ENCODE measurements at places on chromosomes 7 and 10.
A peak's percentile ranks its signal among the peaks of the same experiment; 100 is the strongest.

GRCh38 chr7:91194841-91195240, 69.4 kb upstream of the FZD1 start:
- no peak for DNase-seq

DNA sequence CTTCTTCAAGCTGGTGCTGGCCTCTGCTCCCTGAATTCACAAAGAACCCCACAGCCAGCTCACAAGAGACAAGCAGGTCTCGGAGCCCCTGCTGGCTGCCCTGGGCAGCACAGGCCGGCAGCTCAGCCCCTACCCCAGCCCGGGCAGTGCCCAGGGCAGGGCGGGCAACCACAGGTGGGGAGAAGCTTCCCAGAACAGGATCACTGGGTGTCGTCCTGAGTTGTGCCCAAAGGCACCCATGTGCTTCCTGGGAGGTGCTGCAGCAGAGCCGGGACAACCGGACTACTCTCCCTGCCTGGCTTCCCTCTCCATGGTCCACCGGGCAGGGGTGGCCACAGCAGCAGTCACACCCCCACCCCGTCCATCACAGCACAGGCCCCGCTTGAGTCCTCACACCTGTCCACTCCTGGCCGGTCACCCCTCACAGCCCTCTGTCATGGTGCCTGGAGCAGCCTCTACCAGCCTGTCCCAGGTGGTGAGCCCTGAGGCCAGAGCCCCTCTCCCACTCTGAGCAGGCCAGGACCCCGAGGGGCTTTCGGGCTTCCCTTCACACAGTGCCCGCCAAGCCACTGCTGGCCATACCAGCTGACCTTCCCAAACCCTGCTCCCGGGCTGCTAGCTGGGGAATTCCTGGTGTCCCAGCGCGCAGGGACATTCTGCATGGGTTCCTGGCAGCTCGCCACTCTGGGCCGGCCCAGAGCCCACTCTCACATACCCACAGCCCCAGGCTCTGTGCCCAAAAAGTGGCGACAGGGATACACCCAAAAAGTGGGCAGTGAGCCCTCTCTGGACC, 3.1 kb downstream of the RASGEF1A start:
- no peak for DNase-seq

GRCh38 chr10:7834262-7834661, 16.0 kb downstream of the TAF3 start:
- DNase-seq = no peak

GRCh38 chr10:3969876-3970666, 185.1 kb upstream of the KLF6 start:
- DNase-seq = no peak

DNA sequence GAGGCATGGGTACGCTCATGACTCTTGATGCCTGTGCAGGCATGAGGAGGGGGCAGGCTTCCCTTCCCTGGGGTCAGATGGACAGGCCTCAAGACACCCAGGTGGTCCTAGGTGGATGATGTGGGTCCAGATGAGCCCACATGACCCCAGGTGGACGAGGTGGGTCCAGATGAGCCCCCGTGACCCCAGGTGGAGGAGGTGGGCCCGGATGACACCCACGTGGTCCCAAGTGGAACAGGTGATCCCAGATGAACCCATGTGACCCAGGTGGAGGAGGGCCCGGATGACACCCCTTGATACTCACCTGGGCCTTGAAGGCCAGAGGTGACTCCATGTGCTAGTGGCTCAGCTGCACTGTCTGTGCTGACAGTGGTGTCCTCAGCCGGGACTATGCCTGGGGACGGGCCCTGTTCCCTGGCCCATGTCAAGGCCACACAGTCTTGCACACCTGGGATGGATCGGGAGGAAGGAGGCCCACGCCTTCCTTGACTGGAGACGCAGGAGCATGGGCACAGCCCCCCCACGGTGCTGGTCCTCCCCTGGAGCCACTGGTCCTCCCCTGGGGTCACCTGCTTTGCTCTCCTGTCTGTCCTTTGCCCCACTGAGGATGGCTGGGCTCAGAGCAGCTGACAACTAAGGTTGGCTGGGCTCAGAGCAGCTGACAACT, 3.2 kb downstream of the PRAP1 start:
- DNase-seq = no peak

DNA sequence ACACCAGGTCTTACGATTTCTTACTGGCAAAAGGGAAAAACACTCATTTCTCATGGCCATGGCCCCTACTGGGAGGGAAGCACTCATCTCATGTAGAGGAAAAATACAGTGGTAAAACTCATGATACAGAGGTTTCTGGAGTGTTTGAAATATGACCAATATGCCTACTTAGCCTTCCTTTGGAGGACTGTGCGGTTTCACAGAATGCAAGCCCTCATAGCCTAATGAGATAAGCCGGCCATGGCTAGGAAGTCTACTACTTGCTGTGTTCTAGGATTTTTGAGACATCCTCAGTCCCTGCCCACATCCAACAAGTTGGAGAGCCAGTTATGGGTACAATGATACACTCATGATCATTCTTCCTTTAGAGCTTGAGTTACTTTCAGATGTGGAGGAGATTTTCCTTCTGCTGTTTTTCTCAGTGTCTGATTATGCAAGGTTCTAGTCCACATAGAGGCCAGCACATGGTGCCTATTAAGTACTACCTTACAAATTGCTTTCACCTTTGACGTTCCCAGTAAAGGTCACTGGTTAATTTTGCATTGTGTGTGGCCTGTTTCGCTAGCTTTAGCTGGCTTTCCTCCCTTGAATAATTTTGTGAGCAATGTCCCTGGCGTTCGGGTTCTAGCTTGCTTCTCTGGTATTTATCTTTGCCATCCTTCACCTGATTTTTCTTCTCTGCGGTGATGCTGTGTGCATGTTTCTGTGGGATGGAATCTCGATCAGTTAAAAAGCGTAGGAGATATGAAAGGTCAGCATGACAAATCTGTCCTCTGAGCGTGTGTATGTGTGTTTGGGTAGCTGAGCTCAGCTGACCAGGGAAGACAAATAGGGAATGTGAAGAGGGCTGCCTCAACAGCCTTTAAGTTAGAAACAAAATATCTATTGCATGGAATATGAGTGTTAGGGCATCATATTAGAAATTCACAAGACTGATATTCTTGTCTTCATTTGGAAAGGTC, 295.4 kb downstream of the LRMDA start:
- DNase-seq = no peak

- no peak for DNase-seq
These were observed 6.9 kb upstream of the MYOF start for GRCh38 chr10:93488956-93489528.

DNA sequence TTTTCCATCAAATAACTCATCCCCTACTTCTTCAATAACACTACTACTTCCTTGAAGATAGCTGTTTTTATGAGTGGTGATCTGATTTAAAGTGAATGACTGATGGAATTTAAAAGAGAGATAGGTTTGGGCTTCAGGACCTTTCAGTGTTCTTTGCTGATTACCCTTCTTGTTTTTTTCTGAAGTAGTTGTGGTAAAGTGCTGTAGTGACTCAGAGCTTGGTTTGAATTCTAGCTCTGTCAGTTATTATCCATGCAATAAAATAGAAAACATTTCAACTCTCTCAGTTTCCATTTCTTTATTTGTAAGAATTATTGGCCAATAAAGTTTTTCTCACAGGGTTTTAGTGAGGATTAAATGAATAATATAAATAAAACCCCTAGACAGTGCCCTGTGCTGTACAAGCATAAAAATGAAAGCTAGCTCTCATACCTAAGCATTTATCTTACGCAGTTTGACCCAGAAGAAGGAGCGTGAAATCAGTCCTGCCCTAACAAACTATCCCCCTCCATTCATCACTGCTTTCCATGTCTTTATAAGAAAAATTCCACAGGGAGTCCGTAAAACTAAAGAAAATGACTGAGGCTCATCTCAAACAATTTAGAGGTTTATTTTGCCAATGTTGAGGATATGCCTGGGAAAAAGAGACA, 25.1 kb upstream of the AKAP9 start:
- no peak for DNase-seq

DNA sequence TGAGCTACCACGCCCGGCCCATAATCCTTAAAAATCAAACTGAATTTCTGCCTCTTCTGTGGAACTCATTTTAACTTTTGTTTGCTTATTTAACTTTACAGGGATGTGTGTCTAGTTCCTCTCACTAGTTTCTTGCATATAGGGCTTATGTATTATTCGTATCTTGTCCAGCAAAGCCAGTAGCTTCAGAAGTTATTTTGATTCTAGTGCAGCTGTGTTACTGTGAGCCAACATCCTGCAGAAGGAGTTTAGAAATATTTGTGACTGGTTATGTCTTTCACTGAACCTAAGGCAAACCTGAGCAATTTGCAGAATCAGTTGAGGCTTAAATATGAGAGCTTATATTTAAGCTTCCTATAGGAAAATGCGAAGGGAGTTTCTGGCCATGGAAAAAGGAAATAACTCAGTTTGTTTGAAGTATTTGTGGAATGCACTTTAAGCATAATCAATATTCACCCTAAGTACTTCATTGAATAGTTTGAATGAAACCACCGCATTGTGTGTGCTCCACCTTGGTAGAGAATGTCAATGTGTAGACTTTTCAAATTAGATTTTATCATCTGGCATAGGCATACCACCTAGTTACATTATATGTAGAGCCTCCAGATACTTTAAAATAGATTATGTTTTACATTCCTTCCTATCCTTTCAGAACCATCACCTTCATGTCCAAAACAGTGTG, 90.8 kb downstream of the MCU start:
- DNase-seq = no peak

- no peak for DNase-seq
These were observed 171.2 kb upstream of the TNRC18 start for GRCh38 chr7:5594616-5595544.

DNA sequence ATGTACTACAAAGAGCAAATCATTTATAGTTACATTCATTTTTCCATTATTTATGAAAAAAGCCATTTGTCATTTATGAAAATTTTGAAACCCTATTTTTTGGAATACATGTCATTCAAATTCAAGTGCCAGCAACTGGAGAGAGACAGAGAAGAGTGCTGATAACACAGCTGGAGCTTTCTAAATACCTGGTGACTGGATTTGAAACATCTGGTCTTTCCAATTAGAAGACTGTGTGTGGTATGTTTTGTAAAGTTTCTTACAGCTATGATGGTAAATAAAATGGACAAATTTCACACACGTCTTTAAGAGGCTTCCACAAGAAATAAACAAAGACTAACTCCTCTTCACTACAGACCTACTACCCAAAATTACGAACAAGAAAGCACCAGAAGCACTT, 56.8 kb downstream of the CHCHD3 start:
- no peak for DNase-seq

DNA sequence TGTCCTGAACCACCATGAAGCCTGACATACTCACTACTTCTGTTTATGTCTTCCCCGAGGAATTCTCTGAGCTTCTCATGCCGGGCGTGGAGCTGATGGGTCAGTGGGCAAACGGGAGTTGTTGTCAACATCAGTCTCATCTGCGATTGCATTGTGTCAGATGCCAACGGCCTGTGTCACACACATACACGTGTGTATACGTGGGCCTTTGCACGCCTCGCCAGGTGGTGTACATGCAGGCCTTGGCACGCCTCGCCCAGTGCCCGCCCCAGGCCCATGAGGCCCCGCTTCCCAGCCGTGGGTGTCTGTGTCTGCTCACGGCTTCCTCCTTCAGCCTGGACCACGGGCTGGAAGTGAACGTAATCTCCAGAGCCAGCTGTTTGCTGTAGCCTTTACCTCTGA, 7.5 kb upstream of the CSGALNACT2 start:
- DNase-seq = no peak

DNA sequence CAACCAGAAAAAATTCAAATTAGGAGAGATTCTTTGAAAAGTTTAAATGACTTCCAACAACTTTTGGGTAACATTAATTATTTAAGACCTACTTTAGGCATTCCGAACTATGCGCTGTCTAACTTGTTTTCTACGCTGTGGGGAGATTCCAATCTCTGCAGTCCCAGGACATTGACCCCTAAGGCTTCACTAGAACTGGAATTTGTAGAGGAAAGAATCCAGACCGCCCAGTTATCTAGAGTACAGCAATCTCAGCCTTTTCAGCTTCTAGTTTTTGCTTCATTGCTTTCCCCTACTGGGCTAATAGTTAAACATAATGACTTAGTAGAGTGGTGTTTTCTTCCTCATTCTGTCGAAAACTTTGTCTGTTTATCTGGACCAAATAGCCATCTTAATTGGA, 14.9 kb upstream of the DDC start:
- no peak for DNase-seq

GRCh38 chr7:18509481-18509880, 13.9 kb downstream of the HDAC9 start:
- DNase-seq = no peak

DNA sequence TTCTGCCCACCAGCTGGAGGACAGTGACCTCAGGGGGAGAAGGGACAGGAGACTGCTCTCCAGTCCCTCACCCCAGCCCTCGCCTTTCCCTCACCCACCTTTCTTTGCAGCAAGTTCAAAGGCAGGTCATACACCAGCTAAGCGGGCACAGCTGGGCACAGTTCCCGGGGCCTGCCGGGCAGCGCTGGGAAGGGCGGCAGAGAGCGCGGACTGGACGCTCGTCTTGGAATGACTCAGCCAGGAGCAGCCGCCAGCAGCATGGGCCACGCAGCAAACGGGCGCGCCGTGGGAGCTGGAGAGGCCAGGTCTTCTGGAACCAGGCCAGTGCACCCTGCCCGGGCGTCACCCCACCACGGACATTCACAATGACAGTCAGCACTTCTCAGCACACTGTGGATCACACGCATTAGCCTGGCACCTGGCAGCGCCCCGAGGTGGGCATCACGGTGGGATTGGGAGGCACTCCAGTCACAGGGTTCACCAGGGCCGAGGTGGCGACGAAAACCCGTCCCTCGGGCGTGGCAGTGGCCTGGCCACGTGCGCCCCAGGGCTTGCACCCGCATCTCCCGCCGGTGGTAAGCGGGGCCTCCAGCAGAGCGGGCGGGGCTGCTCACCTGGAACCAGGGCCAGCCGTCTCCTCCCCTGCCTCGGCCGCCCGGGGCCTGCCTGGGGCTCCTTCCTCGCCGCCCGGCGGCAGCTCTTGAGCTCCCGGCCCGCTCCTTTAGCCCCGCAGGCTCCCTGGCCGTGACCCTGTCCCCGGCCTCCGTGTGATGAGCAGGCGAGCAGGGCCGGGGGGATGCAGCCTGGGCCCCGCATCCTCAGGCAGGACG, 29.0 kb upstream of the WDFY4 start:
- DNase-seq = peak; percentile 74

GRCh38 chr10:11522821-11523245, 88.6 kb downstream of the USP6NL start:
- peak; percentile 73 for DNase-seq

GRCh38 chr10:121593281-121594075, 4.8 kb downstream of the FGFR2 start:
- DNase-seq = no peak

DNA sequence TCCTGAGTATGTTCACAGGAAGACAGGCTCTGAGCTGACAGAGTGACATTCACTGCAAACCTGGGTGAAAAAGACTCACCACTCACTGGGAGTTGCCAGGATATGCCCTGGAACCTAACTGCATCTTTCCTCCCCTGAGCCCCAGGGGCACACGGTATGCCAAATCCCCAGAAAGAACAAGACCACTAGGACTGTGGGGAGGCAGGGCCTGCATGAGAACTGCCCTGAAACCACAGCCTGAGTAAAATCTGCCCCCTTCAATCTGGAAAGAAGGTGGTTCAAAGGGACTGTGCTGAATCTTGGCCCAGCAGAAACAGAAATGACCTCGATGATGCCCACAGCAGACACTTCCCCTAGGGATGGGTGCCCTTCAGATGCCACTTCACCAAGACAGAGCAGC, 6.5 kb downstream of the FAM53B start:
- no peak for DNase-seq

Data from testis (tissue), 5 donors.